ENCODE measurements at places on chromosomes 7 and 10.

- no peak for DNase-seq
Measured at GRCh38 chr7:29254591-29254990, 60.0 kb downstream of the CHN2 start.

- no peak for DNase-seq
Measured at GRCh38 chr10:3287572-3288445, 115.2 kb upstream of the PITRM1 start.

DNA sequence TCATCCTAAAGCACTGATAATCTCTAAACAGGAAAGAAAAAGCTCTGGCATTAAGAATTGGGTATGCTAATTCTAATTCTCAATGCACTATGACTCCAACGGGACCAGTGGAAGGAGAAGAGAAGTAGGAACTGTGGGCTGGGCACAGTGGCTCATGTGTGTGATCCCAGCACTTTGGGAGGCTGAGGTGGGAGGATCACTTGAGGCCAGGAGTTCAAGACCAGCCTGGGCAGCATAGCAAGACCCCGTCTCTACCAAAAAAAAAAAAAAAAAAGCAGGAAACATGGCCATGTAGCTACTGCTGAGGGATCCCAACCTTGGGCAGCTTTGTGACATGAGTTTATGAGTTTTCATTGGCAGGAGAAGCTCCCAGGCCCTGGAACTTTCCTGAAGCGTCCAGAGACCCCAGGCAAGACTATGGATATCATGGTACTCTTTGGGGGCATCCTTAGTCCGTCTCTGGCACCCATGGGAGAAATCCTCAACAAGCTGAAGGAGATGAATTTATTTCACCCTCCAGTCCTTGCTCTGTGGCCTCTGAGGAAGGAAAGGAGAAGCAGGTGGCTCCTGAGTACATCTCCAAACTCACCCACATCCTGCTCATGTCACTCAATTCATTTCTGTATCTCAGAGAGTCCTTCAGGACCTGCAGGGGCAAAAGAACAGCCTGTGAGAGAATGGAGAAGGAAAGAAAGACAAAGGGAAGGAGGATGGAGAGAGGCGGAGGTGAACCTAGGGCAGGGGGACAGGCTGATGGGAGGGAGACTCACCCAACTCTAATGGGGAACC is 99.5 kb downstream of the SPDYE5 start:
- DNase-seq, result no peak

GRCh38 chr10:49484486-49485235 is 54.3 kb downstream of the ERCC6 start:
- no peak for DNase-seq

- no peak for DNase-seq
Measured at GRCh38 chr10:121236621-121237020, 361.6 kb downstream of the FGFR2 start.
